A549 treated with CORT108297 at 1 μM for 4 hours (cell line): ENCODE measurements at places on chromosomes 3 and 15. TPM values are rescaled to one million over a fixed set of nuclear protein-coding genes. Genes with fewer than 3 reads are reported as not detected.

FOXL2NB gene
- total RNA-seq = 0.89 to 1.6 TPM (median 1.2 TPM) in 5 replicates

GABRB3 gene
- total RNA-seq = 59.5 to 88.1 TPM (median 75.3 TPM) in 5 replicates

GASK1A gene
- not detected in 5 replicates for total RNA-seq

C3orf52 gene
- 10.6 to 14.8 TPM (median 14.3 TPM) in 5 replicates for total RNA-seq

BNC1 gene
- 0.43 to 0.47 TPM (median 0.47 TPM) in 5 replicates for total RNA-seq

MED12L gene
- total RNA-seq = 0.18 to 0.67 TPM (median 0.39 TPM) in 5 replicates

C2CD4A gene
- total RNA-seq = 0.05 to 0.11 TPM (median 0.07 TPM) in 5 replicates

GCSAM gene
- total RNA-seq = not detected in 5 replicates

LMAN1L gene
- 0.03 to 0.08 TPM (median 0.08 TPM) in 3 of 5 replicates, not detected in the others for total RNA-seq

RASGRP1 gene
- total RNA-seq = 0.16 to 0.36 TPM (median 0.25 TPM) in 5 replicates

CCK gene
- 1.2 to 1.9 TPM (median 1.3 TPM) in 5 replicates for total RNA-seq

TTLL13 gene
- total RNA-seq = 0.07 to 0.36 TPM (median 0.09 TPM) in 5 replicates

SLC22A13 gene
- 0.05 to 0.13 TPM (median 0.08 TPM) in 5 replicates for total RNA-seq

PLCL2 gene
- total RNA-seq = 5.0 to 8.0 TPM (median 5.7 TPM) in 5 replicates

RAB6B gene
- total RNA-seq = 0.96 to 2.7 TPM (median 2.0 TPM) in 5 replicates

ALDH1L1 gene
- 0.14 to 0.36 TPM (median 0.17 TPM) in 5 replicates for total RNA-seq

GOLGA8J gene
- total RNA-seq = 0.06 to 0.07 TPM (median 0.06 TPM) in 3 of 5 replicates, not detected in the others

SH3GL3 gene
- 0.58 to 0.80 TPM (median 0.67 TPM) in 5 replicates for total RNA-seq

PYGO1 gene
- total RNA-seq = 6.0 to 7.2 TPM (median 6.7 TPM) in 5 replicates

HYAL1 gene
- 0.37 to 0.52 TPM (median 0.44 TPM) in 5 replicates for total RNA-seq

STT3B gene
- total RNA-seq = 63.0 to 99.8 TPM (median 74.2 TPM) in 5 replicates

SPINK8 gene
- not detected in 5 replicates for total RNA-seq

PRSS50 gene
- total RNA-seq = not detected in 5 replicates

GXYLT2 gene
- 0.95 to 2.2 TPM (median 1.6 TPM) in 5 replicates for total RNA-seq

NTRK3 gene
- 17.6 to 23.0 TPM (median 21.1 TPM) in 5 replicates for total RNA-seq

KBTBD13 gene
- total RNA-seq = not detected in 5 replicates

ACAN gene
- 0.16 to 0.33 TPM (median 0.17 TPM) in 5 replicates for total RNA-seq

ATP13A4 gene
- 0.06 TPM in 1 of 5 replicates, not detected in the others for total RNA-seq

EXOSC7 gene
- 44.5 to 54.2 TPM (median 47.4 TPM) in 5 replicates for total RNA-seq

RPP25 gene
- 18.6 to 29.7 TPM (median 27.3 TPM) in 5 replicates for total RNA-seq

CD200R1L gene
- total RNA-seq = not detected in 5 replicates

PPP1R14D gene
- 0.10 to 0.28 TPM in 2 of 5 replicates, not detected in the others for total RNA-seq

SLC6A20 gene
- total RNA-seq = 0.05 to 0.09 TPM (median 0.07 TPM) in 4 of 5 replicates, not detected in the other

PPARG gene
- total RNA-seq = 36.5 to 40.3 TPM (median 39.3 TPM) in 5 replicates

FEZF2 gene
- not detected in 5 replicates for total RNA-seq

GOLGA6L4 gene
- 0.73 to 1.8 TPM (median 0.90 TPM) in 5 replicates for total RNA-seq

LIPH gene
- total RNA-seq = 6.2 to 7.0 TPM (median 6.8 TPM) in 5 replicates

GOLGA6A gene
- total RNA-seq = 0.05 to 0.10 TPM (median 0.06 TPM) in 4 of 5 replicates, not detected in the other

SLC2A2 gene
- total RNA-seq = not detected in 5 replicates

RGMA gene
- total RNA-seq = 0.12 to 0.42 TPM (median 0.19 TPM) in 5 replicates

C15orf62 gene
- 0.05 to 0.08 TPM (median 0.08 TPM) in 5 replicates for total RNA-seq

CTXN2 gene
- total RNA-seq = 0.02 to 0.05 TPM (median 0.03 TPM) in 4 of 5 replicates, not detected in the other

SIAH2 gene
- 14.4 to 19.8 TPM (median 18.0 TPM) in 5 replicates for total RNA-seq

INAFM2 gene
- total RNA-seq = 5.0 to 5.8 TPM (median 5.6 TPM) in 5 replicates

LRRC34 gene
- total RNA-seq = not detected in 5 replicates

MASP1 gene
- 0.09 TPM in 1 of 5 replicates, not detected in the others for total RNA-seq
